ENCODE measurements at places on chromosomes 12 and 14.

- DNase-seq = peak; percentile 55
These were observed 30.9 kb upstream of the IRF2BPL start for GRCh38 chr14:77059276-77059915.

DNA sequence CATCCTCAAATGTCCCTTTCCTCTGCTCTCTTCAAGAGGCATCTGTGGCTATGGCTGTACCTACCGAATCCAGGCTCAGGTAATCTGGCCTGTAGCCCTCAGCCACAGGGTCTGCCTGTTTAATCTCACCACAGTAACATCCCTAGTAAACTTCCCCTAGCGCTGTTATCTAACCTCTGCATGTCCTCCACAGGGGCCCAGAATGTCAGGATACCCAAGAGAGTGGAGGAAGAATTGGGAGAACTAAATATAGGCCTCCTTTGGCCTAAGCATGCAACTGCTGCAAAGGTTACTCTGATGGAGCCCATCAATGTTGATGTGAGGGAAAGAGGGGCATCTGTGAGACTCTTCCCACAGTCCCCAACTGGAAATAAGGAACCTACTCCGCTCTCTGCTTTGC lies 63.2 kb upstream of the IFNG-AS1 start:
- no peak for DNase-seq

DNA sequence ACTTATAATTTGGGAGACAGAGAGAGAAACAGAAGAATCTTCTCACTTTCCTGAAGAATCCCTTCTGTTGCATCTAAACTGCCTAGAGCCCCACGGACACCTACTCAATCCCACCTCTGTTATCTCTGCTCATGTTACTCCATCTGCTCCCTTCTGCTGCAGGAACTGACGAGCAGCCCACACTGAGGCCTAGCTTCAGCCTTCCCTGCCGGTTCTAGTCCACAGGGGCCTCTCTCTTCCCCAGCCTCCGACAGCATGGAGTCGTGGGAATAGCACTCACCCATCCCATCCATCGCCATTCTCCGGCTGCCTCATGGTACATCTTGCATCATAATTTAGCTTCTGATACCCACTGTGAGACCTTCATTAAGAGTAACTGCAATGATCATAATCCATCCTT lies 4.0 kb downstream of the RAB15 start:
- DNase-seq = no peak

- DNase-seq = no peak
These were observed 49.1 kb downstream of the AVPR1A start for GRCh38 chr12:63101920-63102319.

DNA sequence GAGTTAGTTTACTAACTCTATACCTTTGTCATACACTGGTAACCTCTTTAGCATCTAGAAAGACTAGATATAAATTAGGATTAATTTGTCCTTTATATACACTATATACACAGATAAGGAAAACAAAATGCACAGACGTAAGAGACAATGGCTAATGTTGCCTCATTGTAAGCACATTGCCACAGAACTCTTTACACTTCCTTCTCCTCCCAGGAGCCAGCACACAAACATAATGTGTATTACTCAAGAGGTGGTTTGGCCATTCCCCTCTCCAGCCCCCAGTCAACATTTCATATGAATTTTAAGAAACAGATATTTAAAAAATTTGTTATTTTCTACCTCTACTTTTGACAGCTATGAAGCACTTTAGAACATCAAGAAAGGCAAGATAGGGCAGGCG lies 131.4 kb upstream of the OR4E1 start:
- no peak for DNase-seq

GRCh38 chr14:65957631-65958205 lies 528.5 kb upstream of the CCDC196 start:
- DNase-seq = no peak

DNA sequence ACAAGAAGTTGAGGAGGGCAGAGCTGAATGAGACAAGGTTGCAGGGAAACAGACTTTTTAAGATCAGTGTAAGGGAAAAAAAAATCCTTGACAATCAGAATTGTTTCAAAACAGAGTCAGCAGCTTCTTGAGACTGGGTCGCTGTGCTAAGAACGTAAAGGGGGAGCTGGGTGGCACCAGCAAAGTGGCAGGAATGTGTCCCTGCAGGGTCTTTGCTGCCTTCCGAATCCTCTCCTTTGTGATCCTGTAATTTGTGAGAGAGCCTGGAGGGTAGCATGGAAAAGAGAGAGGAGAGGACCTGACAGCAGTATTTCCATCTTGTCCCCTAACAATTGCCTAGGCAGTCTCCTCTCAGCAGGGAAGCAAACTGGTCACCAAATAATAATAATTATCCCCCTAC lies 472.8 kb downstream of the RGS6 start:
- DNase-seq = no peak

- no peak for DNase-seq
These were observed 49.1 kb downstream of the NCOR2 start for GRCh38 chr12:124518051-124518932.

DNA sequence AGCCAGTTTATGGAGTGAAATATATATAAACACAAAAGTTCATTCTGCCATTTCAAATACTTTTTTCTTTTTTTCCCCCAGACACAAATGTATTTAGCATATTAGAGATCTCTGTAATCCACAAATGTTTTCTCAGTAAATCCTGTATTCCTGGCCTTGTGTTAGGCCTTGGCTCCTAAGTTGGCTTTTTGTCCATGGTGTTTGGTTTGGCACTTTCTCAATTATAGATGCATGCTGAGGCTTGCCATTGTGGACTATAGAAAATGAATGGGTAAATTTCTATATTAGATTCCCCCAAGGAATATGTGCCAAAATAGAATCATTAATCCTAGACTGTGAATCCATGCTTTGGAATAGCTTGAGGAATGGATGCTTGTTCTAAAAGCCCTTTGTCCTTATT lies 17.0 kb downstream of the RIC8B start:
- DNase-seq = no peak

- no peak for DNase-seq
These were observed 110.6 kb downstream of the ANO6 start for GRCh38 chr12:45326358-45326975.

DNA sequence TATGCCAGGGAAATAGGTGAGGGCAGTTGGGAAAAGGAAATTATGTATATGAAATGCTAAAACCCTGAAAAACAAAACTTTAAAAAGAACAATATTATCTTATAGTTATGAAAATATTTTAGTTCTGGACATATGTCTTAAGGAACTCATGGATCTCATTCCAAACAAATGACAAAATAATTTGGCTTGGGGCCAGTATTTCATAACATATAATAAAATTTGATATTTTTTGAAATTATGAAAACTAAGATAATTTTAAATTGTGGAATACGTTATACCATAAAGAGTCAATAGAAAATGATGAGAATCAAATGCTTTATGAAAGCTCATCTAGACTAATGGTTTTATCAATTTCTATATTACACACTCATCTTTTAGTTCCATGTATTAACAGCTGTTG lies 173.8 kb upstream of the DCN start:
- DNase-seq = no peak

GRCh38 chr14:42488965-42489364 lies 882.3 kb downstream of the LRFN5 start:
- DNase-seq = no peak

DNA sequence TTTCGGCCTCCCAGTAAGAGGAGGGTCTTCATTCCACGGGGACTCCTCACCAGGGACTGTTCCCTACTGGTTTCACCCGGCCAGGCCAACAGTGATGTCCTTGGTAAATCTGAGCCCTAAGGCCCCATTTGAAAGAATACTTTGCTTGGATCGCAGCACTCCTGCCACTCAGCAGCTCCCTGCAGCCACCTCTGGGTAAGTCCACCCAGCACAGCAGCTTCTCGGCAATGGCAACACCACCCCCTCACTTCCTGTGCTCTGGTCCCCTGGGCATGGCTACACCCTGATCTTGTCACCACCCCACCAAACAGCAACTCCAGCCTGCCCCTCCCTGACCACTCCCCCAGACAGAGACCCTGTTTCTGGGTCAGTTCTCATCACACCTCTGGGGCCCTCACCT lies 100.3 kb downstream of the SETD3 start:
- no peak for DNase-seq

- no peak for DNase-seq
These were observed 125.0 kb upstream of the FAR2 start for GRCh38 chr12:29024117-29024516.

GRCh38 chr14:44041700-44042099 lies 465.4 kb downstream of the FSCB start:
- DNase-seq = no peak

GRCh38 chr12:58443273-58443980 lies 476.9 kb downstream of the LRIG3 start:
- no peak for DNase-seq

DNA sequence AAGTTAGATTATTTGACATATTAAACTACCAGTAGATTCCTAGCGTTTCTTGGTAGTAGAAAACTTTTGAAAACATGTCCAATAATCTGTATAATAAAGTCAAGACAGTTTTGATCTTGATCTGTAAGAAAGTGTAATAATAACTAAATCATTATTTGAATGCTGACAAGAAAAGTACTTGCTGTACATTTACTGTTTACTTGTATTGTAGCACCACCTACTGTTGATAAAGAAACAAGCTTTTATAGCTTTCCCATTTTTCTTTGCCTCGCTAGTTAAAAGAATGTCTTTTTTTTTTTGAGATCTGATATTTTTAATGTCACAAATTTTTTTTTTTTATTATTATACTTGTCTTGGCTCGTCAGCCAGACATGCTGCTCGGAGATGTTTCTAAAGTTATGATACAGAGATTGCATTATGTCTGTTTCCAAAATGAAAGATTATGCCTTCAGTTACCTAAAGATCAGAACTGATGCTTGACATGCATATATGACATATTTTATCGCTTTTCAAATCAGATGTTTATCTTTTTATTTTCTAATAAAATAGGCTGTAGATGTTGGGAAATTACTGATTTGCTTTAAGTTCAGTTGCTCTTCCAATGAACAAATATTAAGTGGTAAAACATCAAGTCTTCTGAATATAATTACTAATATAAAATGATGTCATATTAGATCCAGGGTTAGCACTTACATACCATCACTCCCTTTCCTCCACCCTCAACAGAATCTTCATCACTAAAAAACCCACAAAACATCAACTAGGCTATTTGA lies 140.5 kb downstream of the AKAP6 start:
- no peak for DNase-seq

DNA sequence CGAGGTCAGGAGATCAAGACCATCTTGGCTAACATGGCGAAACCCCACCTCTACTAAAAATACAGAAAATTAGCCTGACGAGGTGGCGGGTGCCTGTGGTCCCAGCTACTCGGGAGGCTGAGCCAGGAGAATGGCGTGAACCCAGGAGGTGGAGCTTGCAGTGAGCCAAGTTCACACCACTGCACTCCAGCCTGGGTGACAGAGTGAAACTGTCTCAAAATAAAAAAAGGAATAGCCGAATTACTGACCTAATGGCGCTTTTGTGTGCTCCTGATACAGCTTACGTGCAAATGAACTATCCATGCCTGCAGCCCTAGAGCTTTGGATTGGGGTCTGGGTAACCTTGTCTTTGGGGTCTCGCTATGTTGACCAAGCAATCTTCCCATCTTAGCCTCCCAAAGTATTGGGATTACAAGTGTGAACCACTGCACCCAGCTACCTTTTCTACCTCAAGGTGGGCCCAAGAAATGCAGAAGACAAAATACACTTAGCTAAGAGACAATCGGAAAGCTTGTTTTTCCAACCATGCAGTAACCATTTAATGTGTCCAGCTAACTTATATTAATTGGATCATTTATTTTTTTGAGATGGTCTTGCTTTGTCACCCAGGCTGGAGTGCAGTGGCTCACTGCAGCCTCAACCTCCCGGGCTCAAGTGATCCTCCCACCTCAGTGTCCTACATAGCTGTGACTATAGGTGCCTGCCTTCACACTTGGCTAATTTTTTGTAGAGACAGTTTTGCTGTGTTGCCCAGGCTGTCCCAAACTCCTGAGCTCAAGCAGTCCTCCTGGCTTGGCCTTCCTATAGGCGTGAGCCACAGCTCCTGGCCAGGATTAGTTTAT lies 5.5 kb downstream of the PABPN1 start:
- no peak for DNase-seq

DNA sequence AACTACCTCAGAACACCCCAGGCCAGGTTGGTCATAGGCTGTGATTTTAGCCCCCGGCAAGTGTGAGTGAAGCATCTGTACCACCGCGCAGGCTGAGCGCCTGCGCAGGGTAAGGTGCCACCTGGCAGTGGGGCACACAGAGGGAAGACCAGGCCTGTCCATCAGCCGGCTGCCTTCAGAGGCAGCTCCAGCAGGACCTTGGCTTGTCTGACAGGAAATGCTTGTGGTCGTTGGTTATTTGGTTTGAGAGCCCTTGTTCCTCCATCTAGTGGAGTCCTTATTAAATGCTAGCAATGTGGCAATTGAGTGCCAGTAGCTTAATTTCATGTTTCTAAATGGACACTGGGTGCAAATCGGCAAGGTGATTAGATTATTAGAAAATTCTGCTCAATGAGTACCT lies 27.5 kb downstream of the SLC25A29 start:
- no peak for DNase-seq

GRCh38 chr14:50014809-50015430 lies 101.5 kb downstream of the VCPKMT start:
- DNase-seq = no peak

GRCh38 chr12:129727100-129727499 lies 176.7 kb downstream of the TMEM132D start:
- no peak for DNase-seq

DNA sequence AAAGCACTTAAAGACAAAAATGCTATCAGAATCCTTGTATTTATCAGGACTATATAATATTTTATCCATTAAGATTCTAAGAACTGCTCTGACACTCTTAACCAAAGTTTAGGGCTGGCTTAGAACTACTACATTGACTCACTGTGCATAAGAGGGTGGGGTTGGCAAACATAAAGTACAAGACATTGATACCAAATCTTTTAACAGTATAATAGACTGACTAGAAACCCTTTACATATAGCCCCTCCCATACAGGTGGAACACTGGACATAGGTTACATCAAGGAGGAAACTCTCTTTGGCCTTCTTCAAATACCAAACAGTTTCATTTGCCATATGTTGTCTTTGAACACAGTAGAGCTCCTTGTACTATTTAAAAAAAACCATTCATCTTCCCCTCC lies 15.6 kb upstream of the REP15 start:
- no peak for DNase-seq

DNA sequence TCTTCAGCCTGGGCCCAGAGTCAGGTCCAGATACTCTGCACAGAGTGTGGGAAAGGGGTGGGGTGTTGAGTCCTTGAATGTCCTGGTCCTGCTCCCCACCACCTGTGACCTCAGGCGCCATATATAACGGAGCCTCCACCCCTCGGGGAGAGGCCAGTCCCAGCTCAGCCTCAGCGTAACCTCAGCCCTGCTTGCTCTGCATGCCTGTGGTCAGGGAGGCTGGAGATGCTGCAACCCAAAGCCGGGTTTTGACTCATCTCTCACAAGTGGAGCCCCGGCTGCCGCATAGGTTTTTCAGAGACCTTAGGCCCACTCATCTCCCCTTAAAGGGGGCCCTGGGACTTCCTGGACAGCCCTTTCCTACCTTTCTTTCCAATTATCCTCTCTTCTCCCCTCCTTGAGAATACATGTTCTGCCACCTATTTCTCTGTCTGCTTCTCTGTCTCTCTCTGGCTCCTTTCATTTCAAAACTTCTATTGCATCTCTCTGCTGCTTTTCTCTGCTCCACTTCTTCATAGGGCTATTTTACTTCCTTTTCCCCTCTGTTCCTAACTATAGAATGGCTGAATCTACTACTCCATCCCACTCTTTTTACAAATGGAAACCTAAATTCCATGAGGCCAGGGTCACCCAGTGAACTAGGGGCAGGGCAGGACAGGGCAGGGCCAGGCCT lies 1.2 kb downstream of the ITGB7 start:
- peak; percentile 34 for DNase-seq

- no peak for DNase-seq
These were observed 18.6 kb upstream of the CALM1 start for GRCh38 chr14:90378249-90378648.

GRCh38 chr12:34396861-34397590 lies 374.7 kb downstream of the ALG10 start:
- peak; percentile 0 for DNase-seq

All from CD4-positive, alpha-beta T cell treated with Interferon alpha-2 for 1 hour (primary cell).